ENCODE measurements at places on chromosomes 3 and 15. TPM values are rescaled to one million over a fixed set of nuclear protein-coding genes. Genes with fewer than 3 reads are reported as not detected.
A peak's percentile ranks its signal among the peaks of the same experiment; 100 is the strongest.

DNA sequence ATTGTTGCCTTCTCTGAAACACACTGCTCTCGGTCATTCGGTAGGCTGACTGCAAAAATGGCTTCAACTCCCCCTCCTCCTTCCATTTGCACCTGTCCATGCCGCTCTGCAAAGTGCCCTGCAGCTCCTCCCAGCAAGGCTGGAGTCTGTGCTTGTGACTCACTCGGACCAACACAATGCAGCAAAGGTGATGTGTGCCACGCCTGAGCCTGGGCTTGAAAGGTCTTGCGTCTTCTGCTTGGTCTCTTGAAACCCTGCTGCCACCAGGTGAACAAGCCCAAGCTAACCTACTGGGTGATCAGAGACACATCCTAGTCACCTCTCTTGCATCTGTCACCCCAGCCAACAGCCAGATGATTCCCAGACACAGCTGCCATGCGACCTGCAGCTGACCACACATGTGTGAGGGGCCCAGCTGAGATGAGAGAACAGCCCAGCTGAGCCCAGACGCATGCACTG lies 71.1 kb downstream of the MGLL start:
- peak; percentile 56 for DNase-seq

The SMCO1 gene
- not detected for total RNA-seq

GRCh38 chr3:169467751-169468150 lies 195.8 kb downstream of the MECOM start:
- DNase-seq = no peak

- no peak for DNase-seq
These were observed 296.7 kb downstream of the PLCL2 start for GRCh38 chr3:17181413-17181907.

DNA sequence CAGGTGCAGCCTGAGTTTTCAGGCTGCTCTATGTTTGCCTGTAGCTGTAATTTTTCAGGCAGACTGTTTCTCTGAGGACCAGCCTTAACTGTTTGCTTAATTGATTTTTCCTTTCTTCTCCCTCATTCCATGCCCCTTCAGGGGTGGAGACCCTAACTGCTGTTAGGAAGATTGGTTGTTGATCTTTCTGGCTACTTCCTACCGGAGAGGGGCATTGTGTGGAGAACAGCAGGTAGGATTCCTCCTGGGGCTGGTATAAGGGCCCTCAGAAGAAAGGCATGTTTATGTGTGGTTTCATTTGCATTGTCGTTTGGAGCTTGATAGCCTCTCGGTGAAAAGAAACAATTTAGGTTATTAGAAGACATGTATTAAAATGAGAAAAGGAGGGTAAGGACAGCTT lies 56.9 kb upstream of the GOLGA6L2 start:
- DNase-seq = no peak

DNA sequence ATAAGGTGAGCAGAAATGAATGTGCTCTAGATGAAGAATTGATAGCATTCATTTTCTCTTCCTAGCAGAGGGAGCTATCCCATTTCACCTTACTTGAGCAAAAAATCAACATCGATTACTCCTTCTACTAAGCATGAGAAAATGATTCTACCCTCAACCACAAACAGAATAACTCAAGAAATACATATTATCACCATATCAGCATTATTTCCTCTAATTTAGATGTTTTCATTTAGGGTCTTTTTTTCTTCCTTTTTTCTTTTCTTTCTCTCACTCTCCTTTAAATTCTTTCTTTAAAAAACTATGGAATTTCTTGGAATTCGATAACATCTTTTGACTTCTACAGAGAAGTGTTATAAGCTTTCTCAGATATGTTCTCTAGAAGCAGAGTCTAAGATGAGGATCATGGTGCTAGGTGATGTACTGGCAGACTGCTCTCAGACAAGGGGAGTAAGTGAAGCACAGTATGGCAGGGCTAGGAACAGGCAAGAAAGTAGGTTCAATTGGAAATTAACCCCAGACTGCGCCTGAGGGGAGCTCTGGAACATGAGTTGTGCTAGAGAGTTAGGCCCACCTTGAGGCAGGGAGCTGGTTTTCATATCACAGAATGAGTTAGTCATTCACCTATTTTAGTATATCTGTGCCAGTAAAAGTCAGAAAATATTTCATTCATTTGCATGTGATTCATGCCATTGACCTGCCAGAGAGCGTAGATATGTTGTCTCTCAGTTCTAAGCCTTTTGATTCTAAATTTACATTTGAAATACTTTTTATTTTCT lies 279.2 kb upstream of the KCNH8 start:
- DNase-seq = no peak

DNA sequence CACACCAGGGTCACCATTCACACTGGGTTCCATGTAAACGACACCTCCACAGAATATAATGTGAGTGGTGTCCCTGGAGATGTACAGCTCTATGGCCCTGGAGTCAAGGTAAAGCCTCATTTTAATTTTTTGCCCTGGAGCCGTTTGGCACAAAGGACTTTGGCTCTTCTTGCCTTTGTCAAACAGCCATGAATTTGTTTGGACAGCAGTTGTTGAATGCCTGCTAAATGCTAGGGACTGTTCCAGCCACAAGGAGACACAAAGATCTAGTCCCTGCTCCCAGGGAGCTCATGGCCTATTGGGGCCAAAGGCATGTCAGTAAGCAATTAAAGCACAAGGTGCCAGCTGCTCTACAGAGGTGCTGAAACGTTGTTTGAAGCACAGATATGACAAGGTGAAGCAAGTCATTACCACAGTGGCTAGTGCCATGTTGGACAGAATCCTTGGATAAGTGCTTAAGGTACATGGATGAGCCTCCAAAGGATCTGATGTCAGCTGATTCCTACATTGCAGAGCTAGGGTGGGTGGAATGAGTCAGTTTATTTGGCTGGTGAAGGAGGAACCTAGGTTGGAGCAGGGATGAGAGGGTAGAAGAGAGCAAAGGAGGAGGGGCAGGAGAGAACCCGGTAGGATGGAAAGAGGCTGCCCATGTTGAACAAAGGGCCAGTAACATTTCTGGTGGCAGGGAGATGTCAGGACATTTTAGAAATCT lies 171.9 kb upstream of the CTDSPL start:
- DNase-seq = no peak

GRCh38 chr3:104909721-104910120 lies 457.0 kb upstream of the ALCAM start:
- no peak for DNase-seq

The KLHDC8B gene
- 41.1 TPM for total RNA-seq

The PPP1R2 gene
- total RNA-seq = 102 TPM

DNA sequence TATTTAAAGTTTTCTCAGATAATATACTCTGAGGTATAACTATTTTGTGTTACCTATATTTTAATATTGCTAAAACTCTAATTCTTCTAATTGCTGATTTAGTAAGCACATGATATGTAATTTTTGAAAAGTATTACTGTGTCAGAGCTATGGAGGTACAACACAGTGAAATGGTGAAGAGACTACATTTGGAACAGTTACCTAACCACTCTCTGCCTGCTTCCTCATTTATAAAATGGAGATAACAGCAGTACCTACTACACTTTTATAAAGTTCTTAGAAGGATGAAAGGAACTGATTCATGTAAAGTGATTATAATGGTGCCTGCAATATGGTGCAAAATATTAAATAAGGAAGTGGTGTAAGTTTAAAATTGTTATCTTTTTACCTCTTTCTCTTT lies 16.3 kb upstream of the NEK10 start:
- DNase-seq = no peak

- peak; percentile 40 for DNase-seq
These were observed 522 bp downstream of the PDZRN3 start for GRCh38 chr3:73624017-73624820.

The TMC3 gene
- total RNA-seq = 0.92 TPM

The NR1I2 gene
- 10.5 TPM for total RNA-seq

The ZNF106 gene
- 76.3 TPM for total RNA-seq

DNA sequence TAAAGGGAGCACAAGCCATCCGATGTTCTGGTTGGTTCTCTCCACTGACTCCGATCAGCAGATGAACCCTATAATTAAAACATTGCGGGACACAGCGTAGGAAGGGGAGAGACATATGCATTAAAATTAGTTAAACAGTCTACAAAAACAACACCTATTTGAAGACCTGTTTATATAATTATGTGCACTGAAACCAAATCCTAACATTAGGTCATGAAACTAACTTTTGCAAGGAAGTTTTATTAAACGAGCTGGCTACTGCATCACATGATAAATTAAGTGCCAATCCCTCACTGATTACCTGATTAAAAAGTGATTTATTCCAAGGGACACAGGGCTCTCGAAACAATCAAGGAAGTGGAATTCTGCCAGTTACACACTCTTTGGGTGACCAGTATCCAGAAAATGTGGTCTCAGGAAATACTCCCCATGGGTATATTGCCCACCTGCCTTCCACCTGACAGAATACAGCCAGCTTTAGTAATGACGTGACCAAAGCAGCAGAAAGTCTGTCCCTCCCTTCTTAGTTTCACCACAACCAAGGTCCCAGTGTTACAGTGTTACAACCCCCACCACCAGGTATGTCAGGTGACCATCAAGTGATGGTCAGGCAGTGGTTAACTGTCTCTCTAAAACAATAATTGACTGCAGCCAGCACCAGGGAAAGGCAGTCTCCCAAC lies 69.5 kb downstream of the HERC1 start:
- peak; percentile 7 for DNase-seq

The DCLK3 gene
- not detected for total RNA-seq

GRCh38 chr3:66854601-66855151 lies 143.4 kb upstream of the KBTBD8 start:
- DNase-seq = no peak

DNA sequence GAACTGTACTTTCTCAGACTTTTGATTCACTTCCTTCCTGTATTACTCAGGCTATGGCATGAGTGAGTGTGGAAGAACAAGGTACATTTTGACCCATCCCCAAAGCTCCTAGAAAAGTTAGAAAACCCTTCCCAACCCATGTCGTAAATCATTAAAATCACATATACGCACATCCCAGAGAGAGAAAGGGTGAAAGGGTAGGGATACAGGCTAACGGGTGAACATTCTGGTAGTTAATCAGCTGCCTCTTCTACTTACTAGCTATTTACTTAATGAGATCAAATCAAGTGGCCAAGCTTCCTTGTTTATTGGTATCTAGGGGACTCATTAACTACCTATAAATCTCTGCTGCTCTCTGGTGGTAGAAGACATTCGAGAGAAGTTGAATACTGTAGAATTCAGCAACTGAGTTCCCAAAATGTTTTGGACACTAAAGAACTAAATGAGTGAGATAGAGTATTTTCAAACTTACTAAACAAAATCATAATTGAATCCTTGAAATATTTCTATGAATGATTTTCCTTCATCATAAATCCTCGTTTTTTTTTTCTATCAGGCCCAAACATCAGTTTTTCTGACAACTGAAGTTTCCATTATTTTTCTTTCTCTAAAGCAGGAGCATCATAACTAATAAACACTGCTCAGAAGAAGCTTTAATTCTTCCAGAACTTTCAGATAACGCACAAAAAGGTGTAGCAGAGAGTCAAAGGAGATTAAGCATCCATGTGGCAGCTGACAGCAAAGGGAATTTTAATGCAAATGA lies 124.2 kb downstream of the IMPG2 start:
- no peak for DNase-seq

The PRR20G gene
- total RNA-seq = not detected

DNA sequence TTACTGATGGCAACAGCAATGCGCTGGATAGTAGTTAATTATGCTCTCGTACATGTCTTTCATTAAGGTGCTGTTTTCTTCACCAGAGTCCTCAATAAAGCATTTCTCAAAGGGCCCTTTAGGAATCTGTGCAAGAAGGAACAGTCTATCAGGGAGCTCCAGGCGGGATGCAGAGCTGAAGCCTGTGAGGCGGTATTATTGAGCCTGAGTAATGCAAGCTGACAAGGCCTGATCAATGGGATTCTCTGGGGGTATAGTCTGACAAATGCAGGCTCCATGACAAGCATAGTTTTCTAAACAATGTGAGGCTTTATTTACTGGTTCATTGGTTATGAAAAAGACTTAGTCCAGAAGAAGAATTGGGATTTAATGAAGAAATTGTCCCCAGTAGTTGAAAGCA lies 530.9 kb upstream of the CBLB start:
- no peak for DNase-seq

The RTP1 gene
- not detected for total RNA-seq

- no peak for DNase-seq
These were observed 345.6 kb downstream of the FEZF2 start for GRCh38 chr3:62027796-62028195.

The DZIP1L gene
- 8.8 TPM for total RNA-seq

The SLC22A14 gene
- not detected for total RNA-seq

DNA sequence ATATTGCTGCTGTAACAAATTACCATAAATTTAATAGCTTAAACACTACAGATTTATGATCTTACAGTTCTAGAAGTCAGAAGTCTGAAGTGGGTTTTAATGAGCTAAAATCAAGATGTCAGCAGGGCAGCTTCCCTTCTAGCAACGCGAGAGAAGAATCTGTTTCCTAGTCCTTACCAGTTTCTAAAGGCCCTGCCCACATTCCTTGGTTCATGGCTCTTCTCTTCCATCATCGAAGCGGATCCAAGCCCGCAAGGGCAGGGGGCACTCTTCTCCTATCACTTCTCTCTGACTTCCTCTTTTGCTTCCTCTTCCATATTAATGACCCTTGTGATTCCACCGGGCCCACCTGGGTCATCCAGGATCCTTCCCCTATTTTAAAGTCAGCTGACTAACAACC lies 16.1 kb downstream of the MINDY4B start:
- DNase-seq = no peak

The SLC22A13 gene
- total RNA-seq = not detected

DNA sequence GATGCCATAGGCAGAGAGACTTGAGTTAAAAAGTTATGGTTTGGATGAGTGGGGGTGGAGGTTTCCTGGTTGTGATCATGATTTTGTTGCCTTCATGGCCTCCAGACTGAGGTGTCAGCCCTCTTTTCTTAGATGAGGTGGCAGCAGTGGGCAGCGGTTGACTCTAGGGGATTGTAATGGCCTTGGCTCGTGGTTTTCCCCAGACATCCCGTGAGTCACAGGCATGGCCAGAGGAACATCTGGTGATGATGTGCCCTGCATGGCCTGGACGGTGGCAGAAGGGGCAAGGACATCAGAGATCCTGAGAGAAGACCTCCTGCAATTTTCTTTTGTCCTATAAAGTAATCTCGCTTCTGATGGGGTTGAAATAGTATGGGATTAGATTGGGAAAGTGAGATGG lies 12.4 kb downstream of the RETNLB start:
- DNase-seq = no peak

DNA sequence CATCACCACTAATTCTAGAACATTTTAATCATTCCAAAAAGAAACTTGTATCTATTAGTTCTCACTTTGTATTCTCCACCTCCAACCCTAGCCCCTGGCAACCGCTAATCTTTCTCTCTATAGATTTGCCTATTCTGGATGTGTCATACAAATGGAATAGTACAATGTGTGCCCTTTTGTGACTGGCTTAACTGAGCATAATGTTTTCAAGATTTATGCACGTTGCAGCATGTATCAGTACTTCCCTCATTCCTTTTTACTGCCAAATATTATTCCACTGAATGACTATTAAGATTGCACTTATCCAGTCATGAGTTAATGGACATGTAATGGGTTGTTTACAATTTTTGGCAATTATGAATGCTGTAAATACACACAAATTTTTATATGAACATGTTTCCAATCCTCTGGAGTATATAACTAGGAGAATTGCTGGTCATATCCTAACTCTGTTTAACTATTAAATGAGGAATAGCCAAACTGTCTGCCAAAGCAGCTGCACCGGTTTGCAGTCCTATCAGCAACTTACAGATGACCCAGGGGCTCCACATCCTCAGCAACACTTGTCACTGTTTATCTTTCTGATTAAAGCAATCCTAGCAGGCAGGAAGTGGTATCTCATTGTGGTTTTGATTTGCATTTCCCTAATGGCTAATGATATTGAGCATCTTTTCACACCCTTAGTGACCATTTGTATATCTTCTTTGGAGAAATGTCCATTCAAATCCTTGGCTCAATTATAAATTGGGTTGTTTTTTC lies 42.9 kb downstream of the DCUN1D1 start:
- no peak for DNase-seq

- no peak for DNase-seq
These were observed 286.0 kb downstream of the ADAMTS17 start for GRCh38 chr15:100055821-100056220.

Data from stomach (tissue), 19 donors.